ENCODE measurements at places on chromosomes 1 and 21. TPM values are rescaled to one million over a fixed set of nuclear protein-coding genes. Genes with fewer than 3 reads are reported as not detected.

The RGS1 gene
- total RNA-seq = not detected

The TNFRSF9 gene
- total RNA-seq = 2.7 TPM

The TMEM61 gene
- 0.68 TPM for total RNA-seq

The RXRG gene
- not detected for total RNA-seq

The PGLYRP4 gene
- total RNA-seq = 4.0 TPM

Measured in nasal cavity respiratory epithelium epithelial cell of viscerocranial mucosa (primary cell).